ENCODE measurements at places on chromosomes 5 and 9. TPM values are rescaled to one million over a fixed set of nuclear protein-coding genes. Genes with fewer than 3 reads are reported as not detected.

MACIR gene
- 2.6 TPM for polyA plus RNA-seq

ADAM19 gene
- polyA plus RNA-seq = 75.5 TPM

DNA sequence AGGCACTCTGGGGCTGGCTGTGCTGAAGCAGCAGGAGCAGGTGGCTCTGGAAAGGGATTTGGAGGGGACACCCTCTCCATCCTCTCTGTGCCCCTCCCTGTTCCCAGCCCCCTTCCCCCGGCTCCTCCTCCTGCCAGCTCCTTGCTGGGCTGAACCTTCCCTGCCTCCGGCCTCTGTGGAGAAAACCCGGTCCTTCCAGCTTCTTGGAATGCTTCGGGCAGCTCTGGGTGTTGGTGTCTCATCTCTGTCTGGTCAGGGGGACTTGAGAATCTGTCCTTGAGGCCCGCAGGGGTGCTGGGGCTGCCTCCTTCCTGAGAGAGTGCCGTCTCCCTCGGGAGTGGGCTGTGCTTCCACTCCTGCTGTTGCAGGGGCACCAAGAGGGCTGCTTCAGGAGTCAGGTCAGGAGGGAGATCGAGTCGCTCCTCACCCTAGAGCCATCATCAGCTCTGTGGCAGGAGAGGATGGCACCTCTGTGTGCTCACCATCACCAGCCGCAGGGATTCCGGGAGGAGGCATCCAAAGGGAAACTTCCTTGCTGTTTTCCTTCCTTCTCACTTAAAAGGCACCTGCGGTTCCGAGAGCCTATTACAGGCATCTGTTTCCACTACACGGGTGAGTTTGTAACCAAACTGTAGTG lies 30.6 kb downstream of the NDUFS6 start:
- peaks cover 6% of the 10 kb centered on the region for H3K27me3 ChIP-seq
- H3K27ac ChIP-seq = no peak overlapping the region
- DNase-seq = no peak
- H3K4me1 ChIP-seq = no peaks in the 10 kb centered on the region
- peaks cover 5% of the 10 kb centered on the region for H3K36me3 ChIP-seq

DNA sequence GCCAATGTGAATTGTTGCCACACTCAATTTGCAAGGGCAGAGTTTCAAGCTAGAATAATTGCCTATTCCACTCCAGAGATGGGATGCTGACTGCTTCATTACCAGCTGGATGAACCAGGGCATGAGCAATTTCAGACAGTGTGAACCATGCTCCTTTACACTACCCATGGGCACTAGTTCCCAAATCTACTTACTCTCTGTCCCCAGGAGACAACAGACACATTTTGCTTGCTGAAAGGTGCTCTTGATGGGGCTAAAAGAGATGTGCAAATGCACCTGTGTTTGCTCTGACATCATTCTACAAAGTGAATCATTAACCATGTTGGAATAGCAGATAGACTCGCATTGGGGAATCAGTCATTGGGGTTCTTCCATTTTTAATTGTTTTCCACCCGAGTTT lies 522.3 kb upstream of the NUDT12 start:
- no peak overlapping the region for H3K27ac ChIP-seq
- no peaks in the 10 kb centered on the region for H3K27me3 ChIP-seq
- no peak overlapping the region for H3K4me3 ChIP-seq
- H3K36me3 ChIP-seq = no peaks in the 10 kb centered on the region

All from naive B cell (primary cell).